Hepatocyte (in vitro differentiated cells): ENCODE measurements at places on chromosomes 6 and 20. TPM values are rescaled to one million over a fixed set of nuclear protein-coding genes. Genes with fewer than 3 reads are reported as not detected.

DEFB124 gene
- not detected in 2 replicates for total RNA-seq

MMP24 gene
- total RNA-seq, result 0.76 and 1.2 TPM in 2 replicates

SLC44A4 gene
- 76.2 and 92.0 TPM in 2 replicates for total RNA-seq

- DNase-seq, result no peak
These were observed 23.9 kb downstream of the RNF217 start for GRCh38 chr6:124986164-124986563.

DNA sequence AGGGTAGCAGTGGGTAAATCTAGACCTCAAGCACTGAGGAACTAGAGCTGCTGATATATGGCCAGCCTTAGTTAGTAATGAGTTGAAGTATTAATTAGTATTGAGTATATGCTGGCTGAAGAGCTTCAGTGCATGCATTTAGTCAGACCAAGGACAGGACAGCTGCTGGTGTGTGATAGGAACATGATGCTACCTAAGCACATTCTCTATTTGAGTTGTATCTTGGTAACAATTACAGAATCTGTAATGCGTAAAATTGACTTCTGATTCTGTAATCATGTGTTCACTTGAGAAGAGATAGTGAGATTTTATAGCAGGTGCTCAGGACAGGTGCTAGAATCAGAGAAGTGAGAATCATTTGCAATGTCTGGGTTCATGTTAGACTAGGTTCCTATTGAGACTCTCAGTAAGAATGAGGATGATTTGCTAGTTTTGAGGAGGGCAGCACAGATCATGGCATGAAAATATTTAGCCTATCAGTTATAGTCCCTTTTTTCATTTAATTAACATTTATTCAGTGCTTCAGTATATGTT lies 369.4 kb upstream of the HS3ST5 start:
- DNase-seq, result no peak

DNA sequence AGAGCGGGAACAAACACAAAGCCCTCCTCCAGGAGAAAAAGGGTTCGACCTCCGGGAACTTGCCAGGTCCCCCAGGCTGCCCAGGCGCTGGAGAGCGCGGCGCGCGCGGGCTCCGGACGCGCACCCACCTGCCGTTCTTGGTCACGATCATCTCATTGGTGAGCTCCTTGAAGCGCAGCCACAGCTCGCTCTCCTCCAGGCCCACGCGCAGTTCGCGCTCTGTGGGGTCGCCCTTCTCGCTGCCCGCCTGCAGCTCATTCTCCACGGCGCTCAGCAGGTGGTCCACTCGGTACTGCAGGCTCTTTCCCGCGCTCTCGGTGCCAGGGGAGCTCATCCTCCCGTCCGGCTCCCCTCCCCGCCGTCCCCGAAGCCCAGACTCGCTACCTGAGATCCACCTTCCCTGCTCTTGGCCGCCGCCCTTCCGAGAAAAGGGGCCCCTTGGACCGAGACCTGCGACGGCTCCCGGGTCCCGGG lies 356 bp downstream of the TBXT start:
- DNase-seq, result no peak

DNA sequence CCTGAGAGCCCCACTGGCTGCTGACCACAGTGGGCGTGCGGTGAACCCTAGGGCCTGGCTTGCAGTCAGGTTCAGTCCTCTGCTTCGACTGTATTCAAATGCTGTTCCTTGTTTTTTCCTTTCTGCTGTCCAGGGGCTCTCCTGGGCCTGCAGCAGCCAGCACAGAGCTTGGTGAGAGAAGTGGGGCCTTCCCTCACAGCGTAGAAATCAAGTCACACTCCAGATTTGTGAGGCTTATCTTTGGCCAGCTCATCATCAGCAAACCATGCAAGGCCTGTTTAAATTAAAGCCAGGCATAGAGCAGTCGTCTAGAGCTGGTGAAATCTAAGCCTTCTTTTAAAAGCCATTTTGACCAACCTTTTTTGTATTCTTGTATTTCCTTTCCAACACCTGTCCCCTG lies 8.4 kb downstream of the FAM120B start:
- no peak for DNase-seq
